NCI-H1105 treated with DMSO at 0.1 percent for 48 hours (cell line): ENCODE measurements at places on chromosomes 7 and 10.

- no peak for DNase-seq
Measured at GRCh38 chr10:22369434-22370072, 24.3 kb downstream of the SPAG6 start.

DNA sequence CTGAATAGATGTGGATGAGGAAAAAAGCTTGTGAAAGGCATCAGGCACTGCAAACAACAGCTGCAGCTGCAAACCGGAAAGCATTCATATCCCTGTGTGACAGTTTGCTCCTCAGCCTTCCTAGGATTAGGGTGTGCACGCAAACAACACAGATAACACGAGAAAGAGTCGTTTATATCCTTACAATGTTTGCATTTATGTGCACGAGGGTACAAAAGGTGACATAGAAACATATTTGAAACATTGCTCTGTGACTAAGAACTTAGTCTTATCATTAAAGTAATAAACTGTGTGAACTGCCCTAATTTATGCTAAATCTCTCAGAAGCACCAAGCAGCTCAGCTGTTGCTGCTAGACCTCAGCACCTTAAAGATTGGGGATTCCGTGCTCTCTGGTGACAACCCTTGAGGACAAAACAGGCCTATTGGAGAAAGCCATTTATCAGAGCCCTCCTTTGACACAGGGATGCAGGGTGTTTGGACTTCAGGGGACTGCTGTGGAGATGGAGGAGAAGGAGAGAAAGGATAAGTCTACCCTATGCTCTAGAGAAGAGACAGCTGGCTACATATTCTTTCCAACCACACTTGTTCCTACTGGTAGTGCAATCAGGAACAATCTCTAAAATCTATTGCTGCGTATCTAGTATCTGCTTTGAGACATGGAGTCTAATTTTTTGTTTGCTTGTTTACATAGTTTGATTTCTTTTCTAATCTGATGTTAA, 176.2 kb downstream of the GNAT3 start:
- no peak for DNase-seq

GRCh38 chr10:34698979-34699378, 116.1 kb downstream of the PARD3 start:
- no peak for DNase-seq

GRCh38 chr7:2309889-2310331, 4.3 kb downstream of the SNX8 start:
- no peak for DNase-seq

GRCh38 chr10:71447676-71448075, 51.0 kb downstream of the CDH23 start:
- no peak for DNase-seq

DNA sequence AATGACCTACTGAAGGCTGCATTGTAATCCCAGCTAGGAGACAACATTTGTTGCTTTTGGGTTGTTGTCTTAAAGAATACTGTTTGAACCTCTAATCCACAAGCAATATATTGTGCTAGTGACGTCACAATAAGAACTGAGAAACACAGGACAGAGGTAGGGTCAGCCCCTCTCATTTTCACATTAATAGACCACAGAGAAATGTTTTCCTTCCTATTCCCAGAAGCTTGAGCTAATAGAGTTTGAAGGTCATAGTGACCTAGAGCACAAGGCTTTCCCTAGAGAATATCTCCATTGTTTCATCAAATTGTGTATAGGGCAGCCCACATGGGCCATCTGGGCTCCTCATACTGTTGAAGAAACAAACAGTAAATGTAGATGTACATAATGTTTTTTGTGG, 300.9 kb upstream of the AKR1E2 start:
- no peak for DNase-seq

- DNase-seq, result no peak
Measured at GRCh38 chr10:101588879-101589278, 758 bp downstream of the DPCD start.

DNA sequence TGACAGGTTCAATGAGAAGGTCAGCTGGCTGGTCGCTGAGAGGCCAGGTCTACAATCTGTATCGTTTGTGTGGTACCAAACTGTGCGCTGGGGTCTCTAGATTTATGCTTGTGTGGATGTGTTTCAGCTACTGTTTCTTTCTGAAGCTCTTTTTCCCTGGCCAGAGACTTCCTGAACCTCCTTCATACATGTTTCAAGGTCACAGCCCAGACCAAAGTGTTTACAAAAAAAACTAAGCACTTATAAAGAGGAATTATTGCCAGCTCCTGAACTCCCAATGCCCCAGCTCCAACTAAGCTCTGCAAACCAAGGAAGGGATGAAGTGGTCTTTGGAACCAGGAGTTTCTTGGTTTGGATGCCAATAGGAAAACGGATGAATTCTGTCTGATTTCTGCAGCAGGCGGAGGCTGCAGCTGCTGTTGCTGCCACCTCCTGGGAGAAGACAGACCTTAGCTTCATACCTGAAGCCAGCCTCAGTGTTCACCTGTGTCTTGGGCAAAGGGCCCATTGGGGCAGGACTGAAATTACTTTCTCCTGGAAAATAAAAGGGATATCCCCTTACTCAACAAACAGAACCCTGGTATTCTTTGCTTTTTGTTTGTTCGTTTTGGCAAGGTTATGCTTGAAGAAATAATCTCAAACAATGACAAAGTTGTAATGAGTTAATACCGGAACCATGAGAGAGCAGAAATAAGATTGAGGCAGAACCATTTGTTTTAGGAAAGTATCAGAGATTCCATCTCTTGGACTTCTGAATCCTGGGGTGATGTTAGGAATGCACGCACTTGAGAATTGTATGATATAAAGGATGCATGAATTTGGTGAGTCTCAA, 24.6 kb upstream of the MKLN1 start:
- no peak for DNase-seq

- DNase-seq, result no peak
Measured at GRCh38 chr7:104895522-104896236, 118.3 kb upstream of the KMT2E start.

- no peak for DNase-seq
Measured at GRCh38 chr10:71882813-71883659, 32.0 kb upstream of the PSAP start.

- no peak for DNase-seq
Measured at GRCh38 chr7:3204526-3204925, 96.5 kb upstream of the SDK1 start.

DNA sequence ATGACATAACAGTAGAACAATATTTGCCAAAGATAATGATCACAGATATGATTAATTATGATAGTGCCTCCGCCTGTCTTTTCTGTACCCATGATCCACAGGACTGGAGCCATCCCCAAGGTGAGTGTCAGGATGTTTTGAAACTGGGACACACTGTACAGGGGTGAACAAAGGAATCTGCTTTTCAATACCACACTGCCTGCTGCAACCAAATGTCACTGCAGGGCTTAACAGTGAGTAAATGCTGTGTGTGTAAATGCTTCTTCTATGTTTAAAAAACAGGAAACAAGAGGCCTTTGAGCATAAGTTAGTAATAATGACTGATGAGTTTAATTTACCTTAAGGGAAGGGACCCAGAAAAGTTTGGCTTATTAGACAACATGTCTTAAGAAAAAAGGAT, 65.2 kb downstream of the HBP1 start:
- no peak for DNase-seq

- no peak for DNase-seq
Measured at GRCh38 chr7:151061213-151062110, 2.1 kb downstream of the SLC4A2 start.

- DNase-seq, result no peak
Measured at GRCh38 chr10:49371967-49372366, 23.9 kb downstream of the DRGX start.

DNA sequence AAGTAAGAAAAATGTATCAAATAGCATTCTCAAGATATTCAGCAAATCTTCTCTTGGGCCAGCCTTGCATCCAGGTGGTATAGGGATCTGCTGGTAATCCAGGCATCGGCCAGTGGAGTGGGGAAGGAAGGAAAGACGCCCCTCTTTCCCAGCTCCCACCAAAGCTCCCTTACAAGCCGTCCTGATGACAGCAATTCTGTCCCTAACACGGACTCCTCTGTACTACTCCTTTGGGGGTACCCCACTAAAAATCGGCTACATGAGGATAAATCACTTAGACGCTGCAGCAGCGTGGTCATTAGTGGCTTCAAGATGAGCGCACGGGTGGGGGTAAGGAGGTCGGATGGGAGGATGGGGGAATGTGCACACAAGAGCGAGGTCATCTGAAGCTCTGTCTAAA, 24.7 kb upstream of the NUB1 start:
- DNase-seq, result no peak

GRCh38 chr7:102834999-102835398, 77.8 kb upstream of the LRRC17 start:
- DNase-seq, result no peak
